ENCODE measurements at places on chromosomes 7 and 10. TPM values are rescaled to one million over a fixed set of nuclear protein-coding genes. Genes with fewer than 3 reads are reported as not detected.
A peak's percentile ranks its signal among the peaks of the same experiment; 100 is the strongest.

Gene CYP2C18
- total RNA-seq = not detected

GRCh38 chr7:11456574-11456973 lies 375.4 kb downstream of the THSD7A start:
- DNase-seq = no peak

Gene GRID2IP
- total RNA-seq = not detected

DNA sequence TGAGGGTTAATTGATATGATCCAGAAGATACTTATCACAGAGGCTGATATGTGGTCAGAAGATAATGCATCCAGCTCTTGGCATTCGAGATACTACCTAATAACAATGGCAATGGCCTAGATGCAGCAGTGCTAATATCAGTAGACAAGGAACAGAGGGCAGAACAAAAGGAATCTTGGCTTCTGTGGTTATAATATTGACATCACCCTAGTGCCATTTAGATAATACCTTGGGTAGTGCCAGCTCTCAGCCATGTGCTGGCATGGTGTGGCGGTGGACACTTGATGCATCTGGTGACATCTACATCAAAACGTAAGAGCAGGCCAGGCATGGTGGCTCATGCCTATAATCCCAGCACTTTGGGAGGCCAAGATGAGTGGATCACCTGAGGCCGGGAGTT lies 101.8 kb downstream of the CALN1 start:
- no peak for DNase-seq

GRCh38 chr10:126090911-126091728 lies 194.8 kb downstream of the FANK1 start:
- DNase-seq = no peak

Gene C10orf62
- total RNA-seq = 0.28 TPM

Gene SPDYE5
- total RNA-seq = not detected

GRCh38 chr10:18010050-18010449 lies 58.3 kb downstream of the SLC39A12 start:
- no peak for DNase-seq

DNA sequence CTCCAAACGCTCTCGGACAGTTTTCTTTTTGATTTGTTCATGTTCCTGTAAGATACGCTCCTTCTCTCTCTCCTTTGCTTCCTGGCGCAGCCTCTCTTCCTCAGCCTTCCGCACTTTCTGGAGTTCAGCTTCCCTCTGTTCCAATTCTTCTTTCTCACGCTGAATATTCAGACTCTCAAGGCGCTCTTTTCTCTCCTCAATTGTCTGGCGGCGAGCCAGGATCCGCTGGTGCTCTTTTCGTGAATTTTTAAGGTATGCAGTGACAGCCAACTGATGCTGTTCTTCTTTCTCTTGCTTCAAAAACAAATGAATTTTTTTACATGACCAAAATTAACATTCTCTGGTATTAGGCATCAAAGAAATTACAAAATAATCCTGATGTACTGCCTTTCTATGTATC lies 22.6 kb downstream of the EIF3A start:
- no peak for DNase-seq

- no peak for DNase-seq
These were observed 6.9 kb downstream of the CCL24 start for GRCh38 chr7:75806560-75807307.

- DNase-seq = no peak
These were observed 35.5 kb upstream of the TNPO3 start for GRCh38 chr7:129090300-129090907.

Gene TRPV5
- not detected for total RNA-seq

- peak; percentile 52 for DNase-seq
These were observed 99.7 kb downstream of the PAXIP1 start for GRCh38 chr7:154903083-154903731.

Gene ANKRD61
- total RNA-seq = not detected

DNA sequence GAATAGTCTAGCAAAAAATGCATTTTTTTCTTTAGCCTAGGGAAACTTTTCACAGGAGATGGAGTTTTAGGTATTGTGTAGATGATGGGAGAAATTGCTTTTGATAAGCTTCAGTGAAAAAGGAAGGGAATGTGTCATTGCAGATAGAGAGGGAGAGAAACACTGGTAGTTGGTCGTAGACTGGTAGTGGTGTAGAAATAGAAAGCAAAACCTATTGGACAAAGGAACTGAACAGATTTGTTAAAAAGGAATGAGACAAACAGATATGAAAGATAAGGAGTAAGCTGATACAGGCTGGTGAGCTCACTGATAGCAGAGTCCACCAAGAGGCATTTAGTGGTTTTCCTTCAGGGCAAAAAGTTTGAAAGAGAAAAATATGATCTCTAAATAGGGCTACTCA lies 94.3 kb downstream of the ZEB1 start:
- DNase-seq = peak; percentile 15

- DNase-seq = no peak
These were observed 132.0 kb upstream of the CXCL12 start for GRCh38 chr10:44516891-44517290.

- DNase-seq = no peak
These were observed 127.9 kb downstream of the ARID5B start for GRCh38 chr10:62029401-62029800.

DNA sequence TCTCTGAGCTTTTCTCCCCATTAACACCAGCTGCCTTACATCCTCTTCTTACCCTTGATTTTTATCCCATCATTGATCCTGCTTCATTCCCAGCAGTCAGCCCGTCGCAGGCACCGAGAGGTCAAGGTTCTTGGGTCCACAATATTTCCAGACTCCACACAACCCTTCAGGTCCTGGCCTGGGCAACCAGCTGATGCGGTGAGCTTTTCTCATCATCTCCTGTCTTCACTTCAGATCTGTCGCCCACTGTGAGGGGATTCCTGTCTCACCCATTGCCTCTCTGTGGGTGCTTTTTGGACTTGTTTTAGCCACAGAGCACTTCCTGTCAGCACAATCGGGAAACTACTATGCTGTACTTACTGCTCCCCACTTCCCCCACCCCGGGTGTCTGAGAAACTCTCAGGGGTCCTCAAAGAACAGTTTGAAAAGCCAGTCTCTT lies 8.4 kb upstream of the PVRIG start:
- DNase-seq = no peak

- no peak for DNase-seq
These were observed 10.1 kb downstream of the OTUD1 start for GRCh38 chr10:23448802-23449570.

Gene IFIT5
- total RNA-seq = 12.5 TPM
